ENCODE measurements at places on chromosomes 3 and 15. TPM values are rescaled to one million over a fixed set of nuclear protein-coding genes. Genes with fewer than 3 reads are reported as not detected.

SCAANT1 gene
- total RNA-seq = not detected

FEZF2 gene
- not detected for total RNA-seq

CFAP100 gene
- total RNA-seq = not detected

GOLGA6D gene
- not detected for total RNA-seq

CLK3 gene
- 74.8 TPM for total RNA-seq

PHLDB2 gene
- 109 TPM for total RNA-seq

AHSG gene
- total RNA-seq = not detected

CHST2 gene
- total RNA-seq = 2.9 TPM

MCF2L2 gene
- 0.25 TPM for total RNA-seq

GRAMD2A gene
- total RNA-seq = 1.8 TPM

TMEM44 gene
- 14.9 TPM for total RNA-seq

UROC1 gene
- not detected for total RNA-seq

PAK6 gene
- 6.1 TPM for total RNA-seq

ARL8B gene
- 88.5 TPM for total RNA-seq

ZNF639 gene
- 51.4 TPM for total RNA-seq

CSTA gene
- not detected for total RNA-seq

THPO gene
- total RNA-seq = 0.35 TPM

PFKFB4 gene
- total RNA-seq = 38.2 TPM

IL5RA gene
- total RNA-seq = not detected

BNIP2 gene
- total RNA-seq = 153 TPM

CELF6 gene
- not detected for total RNA-seq

CLRN1 gene
- total RNA-seq = not detected

SLC22A13 gene
- total RNA-seq = not detected

CCRL2 gene
- total RNA-seq = not detected

FBN1 gene
- 353 TPM for total RNA-seq

UTS2B gene
- total RNA-seq = not detected

KNG1 gene
- not detected for total RNA-seq

PP2D1 gene
- not detected for total RNA-seq

SERPINI2 gene
- not detected for total RNA-seq

CHRD gene
- total RNA-seq = 23.9 TPM

FRMD4B gene
- total RNA-seq = 20.8 TPM
